ENCODE measurements at places on chromosomes 2 and 18.

DNA sequence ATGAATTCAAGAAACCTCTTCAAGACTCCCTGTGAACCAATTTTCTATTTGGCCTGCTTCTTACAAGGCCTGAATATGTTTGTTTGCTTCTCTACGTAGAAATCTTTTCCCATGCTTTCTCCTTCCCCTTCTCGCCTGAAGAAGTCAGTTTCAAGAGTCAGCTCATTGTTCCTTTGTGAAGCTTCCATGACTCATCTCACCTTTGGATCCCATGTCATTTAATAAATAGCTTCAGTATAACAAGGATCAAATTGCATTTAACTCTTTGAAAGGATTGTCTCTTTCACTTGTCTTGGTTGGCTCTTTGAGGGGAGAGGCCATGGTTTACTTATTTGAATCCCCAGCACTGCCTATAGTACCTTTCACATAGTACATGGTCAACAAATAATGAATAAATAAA is 28.4 kb downstream of the CPS1 start:
- H3K27me3 ChIP-seq = no peaks in the 10 kb centered on the region
- H3K4me3 ChIP-seq = no peak overlapping the region
- no peaks in the 10 kb centered on the region for H3K36me3 ChIP-seq
- no peaks in the 10 kb centered on the region for H3K4me1 ChIP-seq

DNA sequence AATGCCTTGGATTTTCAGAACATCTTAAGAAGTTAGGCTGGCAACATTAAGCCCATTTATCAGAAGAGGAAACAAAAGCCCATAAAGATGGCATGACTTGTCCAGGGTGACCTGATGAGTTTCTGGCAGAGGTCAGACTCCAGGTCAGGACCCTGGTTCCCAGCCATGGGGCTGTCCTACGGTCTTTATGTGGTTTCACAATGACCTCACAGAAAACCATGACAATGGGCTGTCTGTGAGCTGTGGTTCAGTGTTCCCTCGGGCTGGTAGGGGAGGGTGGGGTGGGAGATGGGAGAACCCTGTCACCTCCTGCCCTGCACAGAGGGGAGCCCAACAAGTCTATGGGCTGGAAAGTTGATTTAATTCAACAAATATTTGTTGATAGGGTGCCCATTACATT is 101.8 kb downstream of the LOXHD1 start:
- no peak for ATAC-seq
- no peak overlapping the region for H3K4me3 ChIP-seq
- no peak overlapping the region for H3K27ac ChIP-seq
- H3K27me3 ChIP-seq = no peaks in the 10 kb centered on the region

DNA sequence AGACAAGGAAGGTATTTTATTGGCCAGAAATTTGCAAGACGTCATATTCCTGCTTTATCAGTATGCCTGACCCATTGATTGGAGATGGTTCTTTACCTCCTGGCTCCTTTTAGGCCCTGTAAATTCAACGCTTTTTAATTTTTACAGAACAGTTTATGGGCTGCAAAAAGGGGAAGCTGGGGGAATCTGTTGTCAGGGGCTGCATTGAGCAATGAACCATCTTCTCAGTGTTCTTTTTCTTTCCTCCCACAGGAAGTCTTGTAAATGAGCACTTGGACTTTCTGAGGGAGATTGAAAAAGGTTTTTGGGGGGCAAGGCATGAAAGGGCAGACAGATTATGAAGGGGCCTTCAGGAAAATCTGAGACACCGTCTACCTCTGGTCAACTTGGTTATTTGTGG is 503.6 kb upstream of the TNP1 start:
- no peak for ATAC-seq
- H3K27ac ChIP-seq = peak overlapping the region; percentile 85
- no peaks in the 10 kb centered on the region for H3K27me3 ChIP-seq
- H3K4me3 ChIP-seq = no peak overlapping the region

- no peak for ATAC-seq
- no peak overlapping the region for H3K27ac ChIP-seq
- H3K4me1 ChIP-seq = no peaks in the 10 kb centered on the region
- no peaks in the 10 kb centered on the region for H3K27me3 ChIP-seq
Measured at GRCh38 chr2:75586971-75587370, 26.2 kb upstream of the EVA1A start.

DNA sequence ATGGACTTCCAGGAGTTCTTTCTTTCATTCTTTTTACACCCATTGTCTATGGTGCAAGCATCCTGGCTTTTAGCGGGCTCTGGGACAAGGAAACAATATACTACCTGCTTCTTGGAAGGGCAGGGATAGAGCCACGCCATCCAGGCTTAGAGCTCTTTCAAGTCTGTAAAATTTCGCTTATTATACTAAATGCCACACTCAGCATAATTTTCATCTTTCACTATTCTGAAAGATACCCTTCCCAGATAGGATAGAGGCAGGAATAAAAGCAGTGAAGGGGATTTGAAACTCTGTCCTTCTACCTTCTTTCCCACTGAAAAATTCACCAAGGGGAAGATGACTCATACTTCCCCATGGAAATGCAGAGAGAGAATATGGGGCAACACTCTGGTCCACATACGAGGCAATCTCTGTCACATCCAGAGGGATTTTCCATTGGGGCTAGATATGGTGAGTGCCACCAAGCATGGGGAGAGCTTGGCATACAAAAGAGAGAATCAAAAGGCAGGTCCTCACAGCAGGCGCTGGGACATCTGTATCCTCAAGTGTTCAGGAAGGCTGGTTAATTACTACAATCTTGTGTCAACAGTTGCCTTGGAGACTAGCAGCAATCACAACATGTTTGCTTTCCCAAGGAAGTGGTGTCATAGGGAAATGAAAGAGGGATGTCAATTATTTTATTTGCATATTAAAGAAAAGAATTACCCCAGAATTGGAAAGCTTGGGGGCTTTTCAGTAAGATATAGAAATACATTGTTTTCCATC is 127.6 kb downstream of the TDRD15 start:
- H3K36me3 ChIP-seq = no peaks in the 10 kb centered on the region
- no peaks in the 10 kb centered on the region for H3K27me3 ChIP-seq
- H3K4me3 ChIP-seq = no peak overlapping the region
- ATAC-seq = no peak
- H3K27ac ChIP-seq = no peak overlapping the region

DNA sequence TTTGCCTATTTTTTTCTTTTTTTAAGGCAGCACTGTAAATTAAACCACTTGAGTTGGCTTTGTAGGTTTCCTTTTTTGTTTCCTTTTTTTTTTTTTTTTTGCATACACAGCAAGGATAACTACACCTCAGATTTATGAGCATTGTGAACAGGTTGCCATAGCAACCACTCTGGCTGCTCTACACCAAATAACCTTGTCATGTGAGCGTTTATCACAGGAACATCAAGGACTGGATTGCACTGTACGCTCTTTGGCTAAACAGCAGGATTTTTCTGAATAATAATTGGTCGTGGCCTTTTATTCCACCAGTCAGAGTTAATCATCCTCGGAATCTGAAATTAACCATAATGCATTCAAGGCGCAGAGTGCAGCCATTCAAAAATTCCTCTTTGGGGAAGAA is 199.1 kb upstream of the SLC14A2 start:
- no peak for ATAC-seq
- no peaks in the 10 kb centered on the region for H3K4me1 ChIP-seq
- H3K4me3 ChIP-seq = no peak overlapping the region
- no peaks in the 10 kb centered on the region for H3K27me3 ChIP-seq

DNA sequence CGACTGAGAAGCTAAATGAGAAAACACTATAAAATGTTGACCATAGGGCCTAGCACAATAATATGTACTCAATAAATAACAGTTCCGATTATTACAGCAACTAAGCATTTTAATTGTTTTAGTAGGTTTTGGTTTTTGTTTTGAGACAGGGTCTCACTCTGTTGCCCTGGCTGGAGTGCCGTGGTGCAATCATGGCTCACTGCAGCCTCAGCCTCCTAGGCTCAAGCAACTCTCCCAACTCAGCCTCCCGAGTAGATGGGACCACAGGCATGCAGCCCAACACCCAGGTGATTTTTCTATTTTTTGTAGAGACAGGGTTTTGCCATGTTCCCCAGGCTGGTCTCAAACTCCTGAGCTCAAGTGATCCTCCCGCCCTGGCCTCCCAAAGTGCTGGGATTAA is 54.1 kb downstream of the ESCO1 start:
- no peak overlapping the region for H3K4me3 ChIP-seq
- no peak for ATAC-seq
- H3K4me1 ChIP-seq = no peaks in the 10 kb centered on the region
- no peak overlapping the region for H3K27ac ChIP-seq

DNA sequence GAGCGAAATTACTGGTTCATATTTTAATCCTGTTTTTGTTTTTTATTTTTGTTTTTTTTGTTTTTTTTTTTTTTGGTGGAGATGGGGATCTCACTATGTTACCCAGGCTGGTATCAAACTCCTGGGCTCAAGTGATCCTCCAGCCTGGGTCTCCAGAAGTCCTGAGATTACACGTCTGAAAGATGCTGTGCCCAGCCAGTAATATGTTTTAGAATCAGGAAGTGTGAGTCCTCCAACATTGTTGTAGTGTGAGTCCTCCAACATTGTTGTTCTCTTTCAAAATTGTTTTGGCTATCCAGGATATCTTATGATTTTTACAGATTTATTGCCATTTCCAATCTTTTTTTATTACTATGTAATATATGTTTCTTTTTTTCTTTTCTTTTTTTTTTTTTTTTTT is 23.1 kb downstream of the TPRKB start:
- no peaks in the 10 kb centered on the region for H3K4me1 ChIP-seq
- H3K27ac ChIP-seq = no peak overlapping the region
- H3K4me3 ChIP-seq = no peak overlapping the region
- no peak for ATAC-seq
- H3K36me3 ChIP-seq = no peaks in the 10 kb centered on the region

DNA sequence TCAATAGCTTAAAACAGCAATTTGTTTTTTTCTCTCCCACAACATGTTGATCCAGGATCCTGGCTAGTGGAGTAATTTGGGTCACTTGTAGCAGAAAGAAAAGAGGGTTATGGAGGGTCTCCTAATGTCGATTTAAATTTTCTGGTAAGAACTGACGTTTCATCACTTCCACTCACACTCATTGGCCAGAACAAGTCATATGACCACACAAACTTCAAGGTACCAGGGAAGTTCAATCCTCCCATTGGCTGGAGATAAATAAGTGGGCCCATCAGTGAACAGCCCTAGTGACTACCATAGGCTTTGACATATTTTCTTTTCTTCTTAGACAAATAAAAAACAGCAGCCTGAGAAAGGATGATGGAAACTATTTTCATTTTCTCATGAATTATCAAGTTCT is 8.3 kb upstream of the TMEM131 start:
- no peaks in the 10 kb centered on the region for H3K4me1 ChIP-seq
- no peak for ATAC-seq
- H3K36me3 ChIP-seq = no peaks in the 10 kb centered on the region
- H3K27ac ChIP-seq = no peak overlapping the region
- H3K4me3 ChIP-seq = no peak overlapping the region
- H3K27me3 ChIP-seq = no peaks in the 10 kb centered on the region

- H3K27ac ChIP-seq = no peak overlapping the region
- no peak overlapping the region for H3K4me3 ChIP-seq
- no peaks in the 10 kb centered on the region for H3K36me3 ChIP-seq
- ATAC-seq = no peak
Measured at GRCh38 chr2:142951190-142952007, 73.9 kb downstream of the KYNU start.

DNA sequence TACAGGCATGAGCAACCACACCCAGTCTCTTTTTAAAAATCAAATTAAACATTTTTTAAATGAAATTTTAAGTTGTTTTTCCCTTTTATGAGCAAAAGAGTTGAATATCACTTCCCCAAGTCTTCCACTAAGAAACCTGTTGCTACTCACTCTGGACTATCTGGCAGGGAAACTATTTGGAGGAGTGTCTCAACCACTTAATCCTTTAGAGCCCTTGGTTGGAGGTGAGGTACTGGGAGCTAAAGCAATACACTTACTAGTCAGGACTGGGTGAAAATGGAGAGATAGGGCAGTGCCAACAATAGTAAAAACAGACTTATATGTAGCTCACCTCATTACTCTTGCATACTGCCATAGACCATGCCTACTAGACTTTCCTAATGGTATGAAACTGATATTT is 135.5 kb downstream of the RND3 start:
- ATAC-seq = no peak
- no peak overlapping the region for H3K4me3 ChIP-seq

- no peak overlapping the region for H3K4me3 ChIP-seq
- no peaks in the 10 kb centered on the region for H3K36me3 ChIP-seq
- no peak overlapping the region for H3K27ac ChIP-seq
- H3K4me1 ChIP-seq = no peaks in the 10 kb centered on the region
Measured at GRCh38 chr18:43846299-43846698, 569.0 kb upstream of the SYT4 start.

GRCh38 chr2:174076975-174077374 is 111.8 kb upstream of the SP3 start:
- H3K4me3 ChIP-seq = no peak overlapping the region
- no peak overlapping the region for H3K27ac ChIP-seq
- H3K36me3 ChIP-seq = no peaks in the 10 kb centered on the region
- no peak for ATAC-seq
- H3K4me1 ChIP-seq = no peaks in the 10 kb centered on the region

- no peaks in the 10 kb centered on the region for H3K4me1 ChIP-seq
- H3K36me3 ChIP-seq = no peaks in the 10 kb centered on the region
- no peak for ATAC-seq
- H3K27ac ChIP-seq = no peak overlapping the region
- H3K27me3 ChIP-seq = no peaks in the 10 kb centered on the region
Measured at GRCh38 chr2:167929484-167929883, 317.9 kb downstream of the STK39 start.

DNA sequence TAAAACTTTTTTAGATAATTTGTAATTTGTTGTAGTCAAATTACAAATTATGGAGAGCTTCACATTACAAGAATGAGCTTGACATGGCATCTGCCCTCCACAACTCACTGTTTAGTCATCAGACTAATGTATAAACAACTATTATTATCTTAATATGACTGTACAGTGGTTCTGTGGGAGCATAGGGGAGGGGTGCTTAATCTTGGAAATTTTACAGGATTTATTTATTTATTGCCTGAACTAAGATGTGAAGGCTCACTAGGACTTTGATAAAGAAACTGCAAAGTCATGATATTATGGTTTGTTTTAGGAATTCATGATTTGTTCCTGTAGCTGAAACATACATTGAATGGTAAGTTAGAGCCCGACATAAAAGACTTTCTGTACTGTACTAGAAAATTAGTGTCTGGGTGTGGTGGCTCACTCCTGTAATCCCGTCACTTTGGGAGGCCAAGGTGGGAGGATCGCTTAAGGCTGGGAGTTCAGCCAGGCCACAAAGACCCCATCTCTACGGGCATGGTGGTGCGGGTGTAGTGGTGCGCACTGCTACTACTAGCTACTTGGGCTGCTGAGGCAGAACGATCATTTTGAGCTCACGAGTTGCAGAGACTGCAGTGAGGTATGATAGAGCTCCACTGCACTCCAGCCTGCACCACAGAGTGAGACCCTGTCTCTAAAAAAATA is 2.1 kb downstream of the MARCHF7 start:
- H3K36me3 ChIP-seq = no peaks in the 10 kb centered on the region
- H3K27me3 ChIP-seq = no peaks in the 10 kb centered on the region
- H3K27ac ChIP-seq = no peak overlapping the region
- no peak for ATAC-seq
- peaks cover 14% of the 10 kb centered on the region for H3K4me1 ChIP-seq

- no peak overlapping the region for H3K27ac ChIP-seq
- H3K4me1 ChIP-seq = peaks cover 8% of the 10 kb centered on the region
- ATAC-seq = no peak
- H3K4me3 ChIP-seq = no peak overlapping the region
- H3K27me3 ChIP-seq = no peaks in the 10 kb centered on the region
Measured at GRCh38 chr2:190717764-190718651, 69.1 kb downstream of the NAB1 start.

GRCh38 chr2:206873423-206873822 is 65.9 kb upstream of the CPO start:
- ATAC-seq = no peak
- no peak overlapping the region for H3K4me3 ChIP-seq
- peaks cover 10% of the 10 kb centered on the region for H3K4me1 ChIP-seq
- H3K27me3 ChIP-seq = no peaks in the 10 kb centered on the region
- no peaks in the 10 kb centered on the region for H3K36me3 ChIP-seq
- no peak overlapping the region for H3K27ac ChIP-seq
